Jurkat, Clone E6-1 (cell line): ENCODE measurements at places on chromosomes 4 and X.

GRCh38 chr4:54754394-54754793 lies 96.6 kb downstream of the KIT start:
- DNase-seq = no peak

GRCh38 chrX:135347381-135348016 lies 38.2 kb downstream of the ETDC start:
- DNase-seq = no peak

- DNase-seq = no peak
These were observed 1058.3 kb upstream of the SLIT2 start for GRCh38 chr4:19193274-19193981.

GRCh38 chrX:68944211-68944610 lies 115.4 kb downstream of the EFNB1 start:
- DNase-seq = no peak

GRCh38 chr4:121011780-121012340 lies 60.5 kb downstream of the NDNF start:
- no peak for DNase-seq

GRCh38 chrX:135410861-135411627 lies 10.7 kb upstream of the SMIM10L2A start:
- no peak for DNase-seq

DNA sequence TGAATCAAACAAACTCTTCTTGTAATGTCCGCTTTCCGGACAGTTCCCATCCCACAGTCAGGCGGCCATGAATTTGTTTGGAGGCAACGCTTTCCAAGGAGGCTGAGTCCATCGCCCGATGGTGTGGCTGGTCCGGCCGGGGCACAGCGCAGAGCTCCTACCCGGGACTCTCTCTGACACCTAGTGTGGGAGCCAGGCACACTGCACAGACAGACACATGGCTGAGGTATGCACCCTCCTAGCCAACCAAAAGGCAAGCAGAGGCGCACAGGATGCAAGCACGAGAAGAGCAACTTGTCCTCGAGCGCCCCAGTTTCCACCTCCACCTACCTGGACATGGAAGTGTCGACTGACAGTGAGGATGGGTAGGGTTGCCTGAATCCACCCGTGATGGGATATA lies 87.5 kb downstream of the LEF1 start:
- DNase-seq = no peak

DNA sequence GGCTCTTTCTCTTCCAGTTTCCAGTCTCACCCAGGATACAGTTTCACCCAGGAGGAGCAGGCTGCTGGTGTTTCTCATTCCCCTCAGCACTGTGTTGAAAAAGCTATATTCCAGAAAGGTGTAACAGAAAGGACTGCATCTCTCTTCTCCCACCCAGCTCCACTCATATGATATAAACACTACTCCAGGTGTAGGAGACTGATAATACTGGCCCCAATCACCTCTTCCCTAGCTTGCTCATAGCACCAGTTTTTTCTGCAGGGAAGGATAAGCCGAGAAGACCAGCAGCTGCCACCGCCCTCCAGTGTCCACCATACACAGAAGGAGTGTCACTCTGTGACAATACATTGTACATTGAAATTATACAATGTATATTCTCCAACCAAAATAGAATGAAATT lies 105.5 kb upstream of the STK26 start:
- no peak for DNase-seq

DNA sequence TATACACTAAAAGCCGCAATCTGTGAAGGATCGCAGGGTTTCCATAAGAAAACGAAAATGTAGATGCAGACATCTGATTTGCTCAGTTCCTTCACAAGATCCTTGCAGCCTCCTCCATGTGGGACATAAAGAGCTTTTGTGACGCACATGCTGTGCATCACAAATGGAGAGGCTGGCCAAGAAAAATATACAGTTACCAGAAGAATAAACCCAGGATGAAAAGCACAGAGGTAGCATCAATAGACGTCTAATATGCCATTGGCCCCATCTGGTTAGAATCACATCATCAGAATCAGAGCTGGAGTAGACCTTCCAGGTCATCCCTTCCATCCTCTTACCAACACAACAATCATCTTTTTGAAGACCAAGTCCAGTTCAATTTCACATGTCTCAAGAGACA lies 517.4 kb downstream of the RAB28 start:
- DNase-seq = no peak

DNA sequence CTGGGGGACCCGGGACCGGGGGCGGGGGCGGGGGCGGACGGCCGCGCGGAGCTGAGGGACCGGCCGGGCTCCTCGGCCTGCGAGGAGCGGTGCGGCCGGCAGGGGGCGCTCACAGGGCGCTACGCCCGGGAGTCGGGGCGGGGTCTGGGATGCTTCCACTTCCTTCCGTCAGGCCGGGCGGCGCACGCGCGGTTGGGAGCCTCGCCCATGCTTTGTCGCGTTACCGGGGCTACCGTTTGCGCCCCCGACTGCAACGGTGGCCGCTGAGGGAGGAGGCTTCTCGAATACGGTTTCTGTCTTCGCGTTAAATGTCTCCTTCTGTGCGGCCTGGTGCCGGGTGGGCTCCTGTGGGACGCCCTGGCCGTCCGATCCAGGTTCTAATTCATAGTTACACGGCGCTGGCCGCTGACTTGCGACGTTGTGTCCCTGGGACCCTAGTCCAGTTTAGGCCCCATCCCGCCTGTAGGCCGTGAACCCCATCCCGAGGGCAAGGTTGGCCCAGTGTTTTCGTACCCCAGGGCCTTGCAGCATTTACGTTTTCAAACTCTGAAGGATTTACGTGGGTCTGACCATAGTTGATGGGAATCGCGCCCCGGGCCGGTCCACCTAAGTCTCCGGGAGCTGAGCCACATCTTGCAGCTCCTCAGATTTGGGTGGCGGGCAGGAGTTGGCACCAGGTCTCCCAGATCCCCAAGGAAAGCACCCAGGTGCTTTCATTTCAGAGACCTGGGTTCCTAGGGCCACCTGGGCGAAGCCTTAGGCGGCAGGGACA lies 549 bp downstream of the MSL3 start:
- peak; percentile 75 for DNase-seq

- DNase-seq = no peak
These were observed 21.4 kb upstream of the PPP2R2C start for GRCh38 chr4:6493658-6494304.

DNA sequence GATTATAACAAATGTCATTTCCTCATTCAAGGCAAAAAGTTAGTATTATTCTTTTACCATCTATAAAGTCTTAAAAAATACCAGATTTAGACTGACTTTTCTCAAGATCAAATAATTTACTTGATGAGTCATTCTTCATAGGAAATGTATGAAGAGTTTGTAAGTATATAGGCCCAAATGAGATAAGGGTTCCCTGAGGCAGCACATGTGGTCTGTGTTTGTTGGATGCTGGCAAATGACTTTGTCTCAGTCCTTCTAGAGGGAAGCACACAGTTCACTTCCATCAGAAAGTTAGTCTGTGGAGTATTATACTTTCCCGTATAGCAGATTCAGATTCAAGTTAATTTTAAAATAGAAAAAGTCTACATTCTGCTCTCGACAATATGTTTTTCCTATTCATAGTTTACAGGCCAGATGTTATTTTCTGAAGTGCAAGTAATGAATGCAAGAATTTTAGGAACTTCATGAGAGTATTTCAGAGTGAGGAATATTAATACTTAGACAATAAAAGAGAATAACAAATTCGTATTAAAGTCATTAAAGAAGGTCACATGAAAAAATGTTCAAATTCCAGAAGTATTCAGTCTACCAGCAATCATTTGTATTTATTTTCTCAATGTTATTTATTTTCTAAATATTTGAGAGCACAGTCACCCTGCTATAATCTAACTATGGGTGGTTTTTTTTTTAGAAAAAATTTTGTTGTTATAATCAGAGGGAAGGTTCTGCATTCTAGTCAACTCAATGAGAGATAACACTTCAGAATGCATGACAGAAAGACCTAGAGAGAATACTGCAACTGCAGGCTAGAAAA lies 601.8 kb upstream of the ZFP42 start:
- no peak for DNase-seq

DNA sequence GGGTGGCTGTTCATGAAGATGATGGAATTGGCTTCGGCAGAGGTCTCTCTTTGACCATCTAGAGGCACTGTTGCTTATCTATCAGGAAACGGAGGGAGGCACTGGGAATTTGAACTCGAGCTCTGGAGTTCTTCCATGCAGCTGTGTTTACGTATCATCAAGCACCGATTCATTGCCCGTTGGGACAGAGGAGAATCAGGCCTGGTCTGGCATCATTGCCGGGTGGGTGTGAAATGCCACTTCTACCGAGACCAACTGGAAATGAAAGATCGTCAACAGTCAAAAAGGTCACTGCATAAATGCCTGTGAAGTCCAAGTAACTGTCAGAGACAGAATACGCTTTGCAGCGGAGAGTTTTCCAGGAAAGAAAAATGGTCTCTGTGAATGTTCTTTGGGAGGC lies 166.9 kb downstream of the ASMT start:
- DNase-seq = no peak

DNA sequence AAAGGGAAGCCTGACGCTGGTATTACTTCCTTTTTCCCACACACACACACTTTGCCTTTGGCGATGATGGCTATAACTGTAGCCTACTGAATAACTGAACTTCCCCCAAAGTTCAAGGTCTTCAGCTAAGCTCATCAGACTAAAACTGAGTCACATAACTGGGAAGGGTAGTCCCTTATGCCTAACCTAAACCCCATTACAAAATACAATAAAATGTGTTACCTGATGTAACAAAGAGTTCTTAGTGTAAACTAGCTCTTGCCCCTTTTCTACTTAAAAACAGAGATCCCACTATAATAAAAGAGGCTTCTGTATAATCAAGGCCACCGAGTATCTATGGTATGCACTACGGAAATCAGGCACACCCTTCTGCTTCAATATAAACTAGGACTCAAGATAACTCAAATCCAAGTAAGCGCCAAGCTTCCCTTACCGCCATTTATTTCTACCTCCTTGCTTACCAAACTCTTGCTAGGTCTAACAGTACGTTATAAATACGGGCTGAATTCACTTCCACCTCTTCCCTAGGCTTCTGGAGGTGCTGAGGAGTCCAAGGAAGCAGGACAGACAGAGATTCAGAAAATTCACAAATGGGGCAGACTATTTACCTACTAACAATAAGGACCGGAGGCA lies 2.4 kb downstream of the OTUD4 start:
- DNase-seq = no peak

- no peak for DNase-seq
These were observed 218.9 kb downstream of the PCDH7 start for GRCh38 chr4:30939069-30939468.

GRCh38 chr4:144518181-144518895 lies 127.6 kb upstream of the HHIP start:
- peak; percentile 30 for DNase-seq

GRCh38 chrX:154596290-154596929 lies 11.5 kb downstream of the CTAG1A start:
- DNase-seq = peak; percentile 52

GRCh38 chrX:19954335-19955096 lies 36.3 kb downstream of the BCLAF3 start:
- DNase-seq = no peak

DNA sequence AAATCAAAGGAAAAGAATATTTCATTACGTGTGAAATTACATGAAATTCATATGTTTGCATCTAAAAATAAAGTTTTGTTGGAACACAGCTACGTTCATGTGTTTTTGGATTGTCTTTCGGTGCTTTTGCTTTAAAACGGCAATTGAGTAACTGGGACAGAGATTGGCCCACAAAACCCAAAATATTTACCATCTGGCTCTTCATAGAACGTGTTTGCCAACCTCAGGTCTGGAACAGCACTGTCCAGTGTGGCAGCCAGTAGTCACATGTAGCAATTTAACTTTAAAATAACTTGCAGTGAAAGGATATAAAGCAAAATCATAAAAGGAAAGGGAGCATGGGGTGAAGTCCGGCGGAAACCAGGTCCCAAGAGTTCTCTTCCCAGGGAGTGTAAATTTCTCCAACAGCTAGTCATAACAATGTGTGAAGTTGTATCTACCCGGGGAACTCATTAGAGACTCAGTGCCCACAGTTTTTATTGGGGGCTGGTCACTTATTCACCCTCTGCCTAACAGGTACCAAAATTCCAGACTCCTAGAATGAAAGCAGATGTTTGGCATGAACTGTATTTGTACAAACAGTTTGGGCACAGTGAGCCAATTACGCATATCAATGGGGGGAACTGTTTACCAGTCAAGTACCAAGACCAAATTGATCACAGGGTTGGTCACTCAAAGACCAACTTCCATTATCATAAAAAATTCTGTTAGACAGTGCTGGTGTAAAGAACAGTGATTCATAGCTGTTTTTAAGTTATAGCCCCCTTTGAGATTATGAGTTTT lies 10.3 kb downstream of the OCIAD1 start:
- no peak for DNase-seq

DNA sequence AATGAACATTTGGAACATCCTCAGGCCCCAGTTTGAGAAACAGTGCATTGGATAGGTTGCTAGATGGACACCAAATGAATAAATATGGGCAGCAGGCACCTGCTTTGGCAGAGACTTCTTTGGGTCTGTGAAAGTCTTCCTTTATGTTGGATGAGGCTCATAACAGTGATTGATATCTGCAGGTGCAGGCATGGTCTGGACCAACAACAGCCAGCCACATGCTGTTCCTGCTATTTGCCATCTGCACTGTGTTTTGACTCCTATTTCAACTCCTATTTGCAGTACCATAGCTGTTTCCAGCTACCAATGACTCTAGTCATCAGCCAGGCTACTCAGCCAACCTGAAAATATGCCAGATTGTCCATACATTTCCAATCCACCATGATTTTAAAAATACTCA lies 60.9 kb downstream of the ANAPC4 start:
- DNase-seq = no peak

DNA sequence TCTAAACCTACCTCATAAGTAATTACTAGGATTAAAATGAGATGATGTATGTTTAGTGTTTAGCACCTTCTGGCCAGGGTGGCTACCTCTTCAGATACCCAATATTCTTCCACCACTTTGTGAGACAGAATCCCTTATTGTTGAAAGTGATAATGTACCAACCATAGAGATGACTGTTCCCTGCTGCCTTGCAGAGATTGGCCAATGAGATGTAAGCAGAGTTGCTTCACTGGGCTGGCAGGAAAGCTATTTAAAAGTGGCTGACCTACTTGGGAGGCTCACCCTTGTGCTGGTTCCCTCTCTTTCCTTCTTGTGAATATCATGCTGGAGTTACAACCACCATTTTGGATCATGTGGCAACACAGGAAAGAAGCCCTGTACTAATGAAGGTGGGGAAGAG lies 58.9 kb downstream of the TMEM154 start:
- no peak for DNase-seq

GRCh38 chr4:10808591-10808990 lies 124.0 kb upstream of the CLNK start:
- no peak for DNase-seq

DNA sequence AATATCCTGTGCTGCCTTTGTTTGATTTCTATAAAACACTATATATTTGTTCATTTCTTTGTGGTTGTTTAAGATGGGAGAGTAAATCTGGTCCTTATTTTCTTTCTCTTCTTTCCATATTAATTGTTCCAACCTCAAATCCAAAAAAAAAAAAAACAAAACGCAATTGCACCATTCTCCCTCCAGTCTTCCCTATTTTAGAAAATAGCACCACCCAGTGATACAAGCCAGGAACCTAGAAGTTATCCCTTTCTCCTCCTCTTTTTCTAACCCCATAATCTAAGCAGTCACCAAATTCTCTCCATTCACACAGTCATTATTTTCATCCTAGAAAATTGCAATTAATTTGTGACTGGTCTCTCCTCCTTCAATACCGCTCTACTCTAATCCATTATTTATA lies 107.8 kb downstream of the GABRA3 start:
- no peak for DNase-seq
